H1 (cell line): ENCODE measurements at places on chromosomes 2 and 18. TPM values are rescaled to one million over a fixed set of nuclear protein-coding genes. Genes with fewer than 3 reads are reported as not detected.

DNA sequence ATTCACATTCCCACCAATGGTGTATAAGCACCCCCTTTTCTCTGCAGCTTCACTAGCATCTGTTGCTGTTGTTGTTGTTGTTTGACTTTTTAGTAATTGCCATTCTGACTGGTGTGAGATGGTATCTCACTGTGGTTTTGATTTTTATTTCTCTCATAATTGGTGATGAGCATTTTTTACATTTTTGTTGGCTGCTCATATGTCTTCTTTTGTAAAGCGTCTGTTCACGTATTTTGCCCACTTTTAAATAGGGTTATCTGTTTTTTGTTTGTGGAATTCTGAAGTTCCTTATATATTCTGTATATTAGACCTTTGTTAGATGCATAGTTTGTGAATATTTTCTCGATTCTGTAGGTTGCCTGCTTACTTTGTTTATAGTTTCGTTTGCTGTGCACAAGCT is 278.4 kb upstream of the TNP1 start:
- no peaks in the 10 kb centered on the region for H3K4me1 ChIP-seq
- no peak overlapping the region for H3K27ac ChIP-seq
- no peak overlapping the region for H3K4me3 ChIP-seq

DNA sequence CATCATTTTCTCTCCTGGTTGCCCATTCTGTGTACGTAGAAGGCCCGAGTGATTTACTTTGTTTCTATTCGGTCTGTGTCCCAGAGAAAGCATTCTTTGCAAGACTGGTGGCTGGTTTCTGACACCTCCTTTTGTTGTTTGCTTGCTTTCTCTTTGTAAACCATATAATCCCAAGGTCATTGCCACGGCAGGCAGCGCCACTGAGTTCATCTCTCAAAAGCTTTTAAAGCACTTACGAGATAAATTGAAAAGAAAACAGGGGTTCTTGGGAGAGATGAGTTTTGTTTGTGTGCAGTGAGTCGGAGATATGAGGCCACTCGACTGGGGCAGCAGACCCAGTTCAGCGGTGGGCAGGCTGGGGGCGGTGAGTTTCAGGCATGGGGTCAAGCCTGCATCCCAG is 137.6 kb downstream of the NCK2 start:
- H3K36me3 ChIP-seq: no peaks in the 10 kb centered on the region; the same call in 1 of the 2 replicates
- H3K27me3 ChIP-seq: no peaks in the 10 kb centered on the region
- DNase-seq: no peak
- no peak overlapping the region for H3K4me3 ChIP-seq
- H3K27ac ChIP-seq: no peak overlapping the region

DNA sequence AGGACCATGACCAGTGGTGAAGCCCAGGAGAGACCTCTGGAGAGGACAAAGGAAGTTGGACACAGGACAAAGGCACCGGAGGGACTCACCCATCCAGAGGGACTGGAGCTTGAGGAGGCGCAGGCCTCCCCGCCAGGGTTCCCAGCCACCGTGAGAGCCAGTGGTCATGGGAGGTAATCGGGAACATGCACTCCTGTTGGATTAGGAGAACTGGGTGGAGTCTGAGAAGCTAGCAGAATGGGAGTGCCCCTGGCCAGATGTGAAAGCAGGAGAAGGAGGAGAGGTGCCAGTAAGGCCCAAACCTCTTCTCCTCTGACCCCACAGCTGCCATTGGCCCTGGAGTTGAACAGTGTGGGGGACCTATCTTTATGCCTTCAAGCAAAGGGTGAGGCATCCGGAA is 20.3 kb downstream of the POU3F3 start:
- DNase-seq: no peak
- H3K27me3 ChIP-seq: peaks cover 33% of the 10 kb centered on the region
- no peaks in the 10 kb centered on the region; the same call in 1 of the 2 replicates for H3K4me1 ChIP-seq

DNA sequence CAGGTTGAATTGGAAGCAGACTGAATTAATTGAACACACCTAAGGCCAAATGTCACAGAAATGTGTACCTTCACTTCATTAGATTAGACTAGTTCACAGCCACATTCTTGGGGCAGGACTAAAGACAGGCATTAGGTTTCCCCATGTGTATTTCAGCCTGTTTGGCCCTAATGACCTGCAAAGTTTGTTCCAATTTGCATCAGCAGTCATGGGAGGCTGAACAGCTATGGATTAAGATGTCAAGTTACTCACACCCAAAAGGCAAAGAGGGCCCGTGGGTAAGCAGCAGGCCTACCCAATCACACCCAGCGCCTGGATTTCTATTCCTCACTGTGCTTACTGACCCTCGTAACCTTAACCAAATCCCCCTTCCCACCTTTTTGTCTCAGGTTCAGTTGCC is 99.6 kb upstream of the RIOK3 start:
- H3K4me3 ChIP-seq: no peak overlapping the region
- H3K36me3 ChIP-seq: no peaks in the 10 kb centered on the region
- no peak overlapping the region for H3K27ac ChIP-seq
- H3K4me1 ChIP-seq: no peaks in the 10 kb centered on the region

DNA sequence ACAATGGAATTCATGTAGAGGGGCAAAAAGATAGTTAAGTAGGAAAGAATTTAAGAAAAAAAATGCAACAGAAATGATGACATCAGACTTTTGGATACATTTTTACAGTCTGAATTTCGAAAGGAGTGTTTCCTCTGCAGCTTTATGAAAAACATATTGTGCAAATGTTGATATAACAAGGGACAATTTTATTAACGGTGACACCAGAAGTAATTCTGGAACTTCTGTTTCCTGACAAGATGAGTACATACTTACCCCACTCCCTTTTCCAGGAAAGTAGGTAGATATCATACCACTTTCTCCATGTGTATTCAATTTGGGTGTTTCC is 369.6 kb downstream of the FBXO15 start:
- no peak overlapping the region for H3K27ac ChIP-seq
- H3K36me3 ChIP-seq: no peaks in the 10 kb centered on the region
- no peak overlapping the region for H3K4me3 ChIP-seq
- H3K27me3 ChIP-seq: no peaks in the 10 kb centered on the region
- H3K4me1 ChIP-seq: no peaks in the 10 kb centered on the region

DNA sequence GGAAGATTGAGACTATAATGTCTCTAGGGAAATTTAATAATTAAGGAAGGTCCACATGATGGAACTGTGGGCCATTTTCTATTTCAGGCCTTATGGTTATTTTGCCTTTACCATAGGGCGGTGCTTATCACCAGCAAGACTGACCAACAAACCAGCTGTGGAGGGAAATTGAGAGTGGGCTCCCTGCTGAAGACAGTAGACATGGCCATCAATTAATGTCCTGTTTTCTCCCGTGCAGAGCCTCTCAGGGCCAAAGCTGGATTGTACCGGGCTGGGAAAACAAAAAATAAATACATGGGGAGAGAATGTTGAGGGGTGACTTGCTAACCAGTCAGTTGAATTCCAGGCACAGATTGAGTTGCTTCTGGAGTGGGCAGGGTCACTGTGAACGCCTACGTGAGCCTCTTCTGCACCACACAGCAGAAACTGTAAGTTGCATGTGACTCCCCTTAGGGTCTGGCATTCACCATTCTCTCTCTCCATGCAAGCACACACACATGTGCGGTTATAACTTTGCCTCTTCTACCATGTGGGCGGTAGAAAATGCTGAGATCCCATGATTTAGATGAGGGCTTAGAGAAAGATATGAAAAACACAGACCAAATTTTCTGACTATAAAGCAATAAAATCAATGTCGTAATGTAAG is 128.5 kb downstream of the COPS8 start:
- H3K4me3 ChIP-seq: no peak overlapping the region
- no peak for DNase-seq
- peaks cover 17% of the 10 kb centered on the region for H3K4me1 ChIP-seq
- no peaks in the 10 kb centered on the region for H3K36me3 ChIP-seq
- H3K27me3 ChIP-seq: no peaks in the 10 kb centered on the region

- peaks cover 5% of the 10 kb centered on the region; the same call in 1 of the 2 replicates for H3K4me1 ChIP-seq
- no peaks in the 10 kb centered on the region for H3K36me3 ChIP-seq
- H3K4me3 ChIP-seq: no peak overlapping the region
- no peak for DNase-seq
- no peaks in the 10 kb centered on the region for H3K27me3 ChIP-seq
- no peak overlapping the region for H3K27ac ChIP-seq
These were observed 111.7 kb downstream of the PIEZO2 start for GRCh38 chr18:11037533-11038240.

- DNase-seq: no peak
- no peaks in the 10 kb centered on the region for H3K27me3 ChIP-seq
- H3K4me1 ChIP-seq: no peaks in the 10 kb centered on the region
- H3K36me3 ChIP-seq: no peaks in the 10 kb centered on the region
- H3K4me3 ChIP-seq: no peak overlapping the region
These were observed 23.2 kb upstream of the LPIN2 start for GRCh38 chr18:3036108-3036507.

DNA sequence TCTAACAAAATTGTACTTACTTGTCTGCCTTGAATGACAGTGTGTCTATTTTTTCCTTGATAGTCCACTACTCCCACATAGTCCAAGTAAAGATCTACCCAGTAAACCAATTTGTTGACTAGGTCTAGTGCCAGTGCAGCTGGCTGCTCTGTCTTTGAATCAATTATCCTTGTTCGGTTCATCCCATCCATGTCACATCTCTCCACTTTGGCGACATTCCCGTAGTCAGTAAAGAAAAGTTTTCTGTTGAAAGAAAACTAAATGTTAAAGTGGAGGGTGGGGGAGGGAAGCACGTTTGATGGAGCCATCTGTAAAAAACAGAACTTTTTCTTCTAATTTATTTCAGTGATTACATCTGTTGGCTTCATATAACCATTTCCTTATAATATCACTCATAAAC is 1068.8 kb downstream of the LRP1B start:
- no peaks in the 10 kb centered on the region for H3K27me3 ChIP-seq
- no peak for DNase-seq
- peaks cover 6% of the 10 kb centered on the region; the same call in 1 of the 2 replicates for H3K4me1 ChIP-seq
- no peak overlapping the region for H3K4me3 ChIP-seq

- H3K4me1 ChIP-seq: no peaks in the 10 kb centered on the region
- no peaks in the 10 kb centered on the region for H3K36me3 ChIP-seq
- DNase-seq: no peak
- no peak overlapping the region for H3K4me3 ChIP-seq
- H3K27me3 ChIP-seq: no peaks in the 10 kb centered on the region
- no peak overlapping the region for H3K27ac ChIP-seq
These were observed 1272.5 kb upstream of the CDH2 start for GRCh38 chr18:29449424-29449823.

DNA sequence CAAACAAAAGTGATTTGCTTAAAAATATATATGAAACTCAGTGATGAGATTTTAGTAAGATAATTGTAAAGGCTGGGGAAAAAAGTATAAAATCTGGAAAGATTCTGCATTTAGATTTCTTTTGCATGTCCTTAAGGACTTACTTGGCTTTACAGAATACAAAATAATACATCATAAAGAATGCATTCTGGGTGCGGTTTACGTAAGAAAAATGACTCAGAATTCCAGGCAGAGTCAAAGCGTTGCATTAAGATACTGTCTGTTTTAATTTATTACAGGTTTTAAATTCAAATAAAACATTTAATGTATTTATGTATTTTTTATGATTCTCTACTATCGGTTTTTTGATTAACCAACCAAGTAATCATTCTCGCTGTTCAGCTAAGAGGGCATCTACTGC is 178.0 kb downstream of the SH3BP4 start:
- peaks cover 13% of the 10 kb centered on the region for H3K27me3 ChIP-seq
- no peak for DNase-seq
- no peak overlapping the region for H3K4me3 ChIP-seq
- H3K27ac ChIP-seq: no peak overlapping the region

- H3K27ac ChIP-seq: no peak overlapping the region
- peaks cover 2% of the 10 kb centered on the region; the same call in 1 of the 2 replicates for H3K4me1 ChIP-seq
- H3K4me3 ChIP-seq: no peak overlapping the region
- DNase-seq: no peak
- H3K36me3 ChIP-seq: no peaks in the 10 kb centered on the region
These were observed 60.5 kb downstream of the BAZ2B start for GRCh38 chr2:159555651-159556392.

GRCh38 chr2:134109725-134110124 is 144.1 kb upstream of the MGAT5 start:
- DNase-seq: no peak
- H3K4me3 ChIP-seq: no peak overlapping the region
- no peaks in the 10 kb centered on the region for H3K27me3 ChIP-seq

- DNase-seq: no peak
- H3K27ac ChIP-seq: no peak overlapping the region
- no peaks in the 10 kb centered on the region for H3K4me1 ChIP-seq
- H3K36me3 ChIP-seq: no peaks in the 10 kb centered on the region
These were observed 119.5 kb downstream of the ACTR3 start for GRCh38 chr2:114009205-114009944.

DNA sequence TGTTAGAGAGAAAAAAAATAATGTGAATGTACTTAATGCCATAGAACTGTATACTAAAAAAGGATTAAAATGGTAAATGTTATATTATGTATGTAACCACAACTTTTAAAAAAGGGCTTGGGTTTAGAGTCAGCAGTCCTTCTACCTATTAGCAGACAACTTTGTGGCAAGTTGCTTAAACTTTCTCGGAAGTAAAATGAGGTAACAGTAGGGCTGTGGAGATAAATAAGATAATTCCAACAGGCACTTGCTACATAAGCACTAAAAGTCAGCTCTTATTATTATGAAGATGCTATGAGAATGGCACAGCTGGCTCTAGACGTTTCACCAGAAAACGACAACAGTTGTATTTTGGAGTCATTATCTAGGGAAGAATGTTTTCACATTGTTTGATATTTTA is 31.3 kb downstream of the AAK1 start:
- H3K27ac ChIP-seq: no peak overlapping the region
- H3K36me3 ChIP-seq: no peaks in the 10 kb centered on the region
- DNase-seq: no peak
- H3K4me1 ChIP-seq: no peaks in the 10 kb centered on the region

- peak overlapping the region; percentile 59; the same call in 1 of the 2 replicates for H3K4me3 ChIP-seq
- H3K36me3 ChIP-seq: no peaks in the 10 kb centered on the region
- peaks cover 94% of the 10 kb centered on the region for H3K27me3 ChIP-seq
- DNase-seq: no peak
These were observed 17.7 kb downstream of the POU3F3 start for GRCh38 chr2:104871649-104871971.

The G6PC2 gene
- not detected in 2 replicates for total RNA-seq

The SH3BP4 gene
- 35.4 and 39.4 TPM in 2 replicates for total RNA-seq

The RNF144A gene
- 15.0 and 15.1 TPM in 2 replicates for total RNA-seq

The NEU2 gene
- not detected in 2 replicates for total RNA-seq

The UGT1A7 gene
- total RNA-seq: not detected in 2 replicates

The SPATA3 gene
- total RNA-seq: not detected in 2 replicates

The SPDYA gene
- 0.27 and 0.35 TPM in 2 replicates for total RNA-seq

The UNC50 gene
- 27.4 and 33.4 TPM in 2 replicates for total RNA-seq

The DUSP2 gene
- total RNA-seq: 8.7 and 10.1 TPM in 2 replicates

The TMEM131 gene
- 22.6 and 22.9 TPM in 2 replicates for total RNA-seq
